ENCODE measurements at places on chromosomes 1 and 21.
A peak's percentile ranks its signal among the peaks of the same experiment; 100 is the strongest.

DNA sequence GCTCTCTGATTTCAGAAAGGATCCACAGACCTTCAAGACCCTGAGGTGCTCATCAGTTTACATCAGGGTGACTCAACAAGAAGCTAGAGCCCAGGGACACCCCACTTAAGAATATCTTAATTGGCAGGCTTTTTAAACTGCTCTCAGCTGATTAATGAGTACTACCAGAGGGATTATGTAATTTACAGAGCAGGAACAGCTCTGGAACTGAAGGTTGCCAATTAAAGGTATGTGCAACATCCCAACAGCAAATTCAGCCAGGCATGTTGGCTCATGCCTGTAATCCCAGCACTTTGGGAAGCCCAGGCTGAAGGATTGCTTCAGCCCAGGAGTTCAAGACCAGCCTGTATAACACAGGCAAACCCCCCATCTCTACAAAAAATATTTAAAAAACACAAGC is 295.7 kb downstream of the SETD4 start:
- no peak for DNase-seq

DNA sequence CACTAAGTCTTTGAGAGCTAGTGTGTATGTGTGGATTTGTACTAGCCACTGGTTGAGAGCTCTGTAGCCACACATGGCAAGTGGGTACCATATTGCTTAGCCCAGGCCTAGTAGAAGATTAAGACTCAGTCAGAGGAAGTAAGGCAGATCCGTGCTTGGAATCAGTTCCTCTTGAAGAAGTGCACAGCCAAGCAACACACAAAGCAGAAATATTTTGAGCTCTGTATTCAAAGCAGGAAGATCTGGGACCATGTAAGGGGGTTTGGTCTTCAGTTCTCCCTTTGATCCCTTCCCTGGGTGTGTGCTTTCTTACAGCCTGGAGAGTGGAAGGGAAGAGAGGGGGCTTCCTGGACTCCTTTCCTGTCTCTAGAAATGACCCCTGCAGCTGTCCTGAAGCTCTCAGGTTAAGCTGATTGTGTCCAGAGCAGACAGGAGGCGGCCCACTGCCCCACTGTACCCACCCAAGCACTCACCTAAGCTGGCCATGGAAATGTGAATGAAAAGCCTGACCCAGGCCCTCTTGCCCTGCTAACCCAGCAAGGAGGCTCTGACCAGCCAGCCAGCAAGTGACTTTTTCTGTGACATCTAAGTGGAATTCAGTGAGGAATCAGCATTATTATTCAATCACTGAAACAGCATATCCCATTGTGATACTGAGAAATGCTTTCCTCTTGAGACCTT is 3.6 kb downstream of the ETS2 start:
- no peak for DNase-seq

DNA sequence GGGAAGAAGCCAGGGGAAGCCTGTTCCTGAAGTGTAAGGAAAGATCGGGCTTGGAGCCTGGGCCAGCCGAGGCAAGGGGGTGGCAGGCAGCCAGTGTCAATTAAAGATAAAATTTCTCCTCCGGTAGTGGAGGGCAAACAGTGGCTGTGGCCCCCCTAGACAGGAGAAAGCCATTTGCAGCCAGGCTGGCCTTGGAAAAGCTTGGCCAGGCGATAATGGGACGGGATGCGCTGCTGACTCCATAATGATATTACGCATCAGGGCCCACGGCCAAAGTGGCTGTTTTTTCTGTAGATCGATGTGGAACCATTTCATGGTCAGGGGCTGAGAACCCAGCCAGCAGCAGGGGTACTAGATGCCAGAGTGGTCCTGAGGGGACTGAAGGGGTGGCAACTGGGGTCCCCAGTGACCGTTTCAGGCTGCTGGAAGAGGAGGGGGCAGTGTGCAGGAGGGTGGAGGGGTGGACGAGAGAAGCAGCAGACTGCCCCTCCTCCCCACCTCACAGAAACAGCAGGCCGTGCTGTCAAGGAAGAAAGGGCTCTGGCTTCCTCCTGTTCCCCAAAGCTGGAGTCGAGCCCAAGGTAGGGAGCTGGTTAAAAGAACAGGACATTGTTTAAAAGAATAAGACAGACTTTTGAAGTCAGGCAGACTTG is 25.2 kb downstream of the KCNC4 start:
- no peak for DNase-seq

- DNase-seq = no peak
Observed at GRCh38 chr1:180268556-180269075, 38.6 kb downstream of the LHX4 start.

GRCh38 chr1:201902198-201902597 is 13.5 kb downstream of the SHISA4 start:
- DNase-seq = no peak

DNA sequence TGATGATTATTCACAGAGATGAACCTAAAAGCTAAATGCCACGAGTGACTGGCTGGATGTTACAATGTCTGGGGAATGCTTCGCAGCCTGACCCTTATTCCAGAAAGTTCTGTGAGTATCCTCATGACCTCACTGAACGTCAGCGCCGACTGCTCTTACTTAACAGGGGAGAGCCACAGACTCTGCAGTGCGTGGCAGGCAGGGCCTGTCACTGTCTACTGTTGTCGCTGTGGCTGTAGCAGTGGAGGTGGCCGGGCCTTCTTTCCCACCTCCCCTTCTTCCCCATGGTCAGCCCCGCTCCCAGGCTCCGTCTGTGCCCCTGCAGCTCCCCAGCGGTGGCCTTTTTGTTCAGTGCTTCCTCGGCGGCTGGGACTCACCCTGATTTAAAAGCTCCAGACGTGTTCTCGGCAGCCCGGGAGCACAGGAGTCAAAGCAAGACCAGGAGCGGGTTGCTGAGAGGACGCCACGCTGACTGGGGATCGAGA is 52.2 kb upstream of the TARBP1 start:
- DNase-seq = no peak

DNA sequence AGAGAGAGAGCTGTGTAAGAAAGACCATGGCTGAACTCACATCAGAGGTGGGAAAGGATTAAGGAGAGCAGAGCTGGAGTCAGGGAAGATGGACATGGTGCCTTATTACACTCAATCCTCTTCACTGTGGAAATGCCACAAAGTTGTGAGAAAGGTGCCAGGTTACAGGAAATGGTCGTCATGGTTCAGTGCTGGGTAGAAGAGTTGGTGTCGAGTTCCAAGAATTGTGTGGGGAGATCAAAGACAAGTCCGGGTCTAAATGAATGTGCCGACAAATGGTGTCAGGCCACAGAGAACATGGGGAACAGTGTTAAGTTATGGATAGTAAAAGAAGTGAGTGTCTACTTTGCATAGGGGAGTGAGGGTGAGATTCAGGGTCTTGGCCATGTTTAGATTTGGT is 40.9 kb downstream of the LAMC2 start:
- DNase-seq = no peak

DNA sequence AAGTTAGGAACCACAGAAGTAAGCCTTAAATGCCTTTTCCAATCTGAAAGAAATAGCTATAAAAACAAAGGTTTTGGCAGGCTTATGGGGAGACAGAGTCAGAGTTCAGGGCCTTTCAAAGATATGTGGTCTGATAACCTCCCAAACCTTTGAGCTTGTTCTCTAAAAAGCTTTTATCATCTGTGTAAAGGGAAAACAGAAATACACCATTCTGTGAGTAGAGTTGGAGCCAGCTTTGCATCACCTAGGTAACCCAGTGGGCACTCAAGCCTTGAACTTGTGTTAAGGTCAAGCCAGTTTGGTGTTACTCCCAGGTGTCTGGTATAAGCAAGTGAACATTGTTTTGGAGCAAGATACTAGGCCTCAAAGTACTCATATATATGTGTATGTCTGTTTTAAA is 50.1 kb downstream of the LAMC1 start:
- DNase-seq = no peak

DNA sequence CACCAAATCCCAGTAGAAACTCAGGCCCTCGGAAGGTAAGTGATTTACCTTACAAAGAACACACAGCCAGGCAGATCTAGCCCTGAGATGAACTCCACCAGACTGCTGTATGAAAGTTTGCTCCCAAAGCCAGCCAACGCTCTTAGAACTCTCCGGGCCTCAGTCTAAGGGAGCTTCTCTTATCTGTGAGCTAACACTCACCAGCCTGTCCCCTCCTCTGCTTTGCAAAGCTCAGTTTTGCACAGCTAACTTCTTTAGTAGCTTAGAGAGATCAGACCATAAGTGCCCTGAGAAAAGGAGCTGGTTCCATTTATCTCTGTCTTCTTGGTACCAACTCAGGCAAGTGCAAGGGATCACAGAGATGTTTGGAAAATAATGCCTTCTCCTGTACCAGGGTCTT is 195.8 kb upstream of the JUN start:
- no peak for DNase-seq

DNA sequence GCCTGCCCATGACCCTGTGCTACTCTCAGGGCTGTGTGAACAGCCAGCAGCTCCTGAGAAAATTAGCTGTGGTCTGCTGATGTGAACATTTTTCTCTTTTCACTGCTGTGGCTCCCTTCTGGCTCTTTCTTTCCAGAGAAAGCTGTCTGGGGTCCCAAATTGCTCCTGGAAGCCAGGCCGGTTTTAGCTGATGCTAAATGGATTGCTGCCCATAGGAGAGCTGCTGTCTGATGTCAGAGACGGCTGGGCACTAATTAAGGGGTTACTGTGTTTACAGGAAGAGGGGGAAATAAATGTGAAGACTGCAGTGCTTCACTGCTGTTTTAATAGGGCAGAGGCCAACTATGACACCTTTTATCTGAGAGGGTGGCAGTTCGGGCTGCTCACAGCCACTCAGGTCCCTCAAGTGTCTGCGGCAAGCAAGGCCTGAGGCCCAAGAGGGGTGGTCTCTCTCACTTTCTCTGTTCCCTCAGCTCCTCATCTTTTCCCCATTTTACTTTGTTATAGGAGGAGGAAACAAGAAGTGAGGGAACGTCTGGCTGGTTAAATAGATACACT is 106.0 kb upstream of the GNG12 start:
- DNase-seq = no peak

GRCh38 chr1:37474046-37474696 is at the start of gene ZC3H12A:
Gene ZC3H12A (plus strand): TSS chr1:37474580. CDS start chr1:37475497, 917 bp downstream.
- peak; percentile 93 for DNase-seq

DNA sequence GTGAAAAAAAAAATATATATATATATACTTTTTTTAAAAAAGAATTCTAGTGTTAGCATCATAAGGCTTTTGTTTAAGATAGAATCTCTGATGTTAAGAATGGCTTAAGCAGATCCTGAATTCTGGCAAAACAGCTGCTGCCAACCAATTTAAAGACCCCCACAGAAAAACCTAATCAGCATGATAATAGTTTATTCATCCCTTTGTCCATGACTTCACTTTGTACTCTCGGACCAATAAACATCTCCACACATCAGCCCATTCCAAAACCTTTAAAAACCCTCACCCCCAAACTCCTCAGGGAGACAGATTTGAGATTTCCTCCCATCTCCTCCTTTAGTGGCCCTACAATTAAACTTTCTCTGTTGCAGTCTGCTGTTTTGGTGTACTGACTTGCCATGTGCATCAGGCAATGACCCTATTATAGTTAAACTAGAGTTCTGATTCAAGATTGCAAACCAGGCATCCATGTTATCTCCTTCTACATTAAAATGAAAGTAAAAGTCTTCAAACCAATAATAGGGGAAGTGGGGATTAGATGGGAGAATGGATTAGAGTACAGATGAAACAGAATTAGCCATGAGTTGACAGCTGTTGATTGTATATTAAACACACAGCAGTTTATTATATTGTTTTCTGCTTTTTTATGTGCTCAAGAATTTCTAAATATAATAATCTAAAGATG is 9.8 kb upstream of the PHTF1 start:
- no peak for DNase-seq

DNA sequence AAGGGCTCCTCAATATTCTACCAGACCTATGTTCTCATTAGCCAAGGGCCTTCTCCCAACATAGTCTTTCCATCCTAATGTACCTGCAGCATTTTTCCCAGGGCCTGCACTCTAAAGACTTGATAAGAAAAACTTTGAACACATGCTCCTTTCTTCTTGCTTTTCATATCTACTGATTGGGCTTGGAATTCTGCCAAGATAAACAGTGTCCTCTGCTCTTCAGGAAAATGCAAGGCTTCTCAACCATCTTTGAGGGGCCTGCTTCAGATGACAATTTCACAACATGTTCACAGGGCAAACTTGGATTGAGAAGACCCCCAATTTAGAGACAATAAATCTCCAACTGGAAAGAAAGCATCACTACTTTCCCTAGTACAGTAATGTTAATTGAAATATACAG is 25.8 kb upstream of the PPT1 start:
- DNase-seq = no peak

DNA sequence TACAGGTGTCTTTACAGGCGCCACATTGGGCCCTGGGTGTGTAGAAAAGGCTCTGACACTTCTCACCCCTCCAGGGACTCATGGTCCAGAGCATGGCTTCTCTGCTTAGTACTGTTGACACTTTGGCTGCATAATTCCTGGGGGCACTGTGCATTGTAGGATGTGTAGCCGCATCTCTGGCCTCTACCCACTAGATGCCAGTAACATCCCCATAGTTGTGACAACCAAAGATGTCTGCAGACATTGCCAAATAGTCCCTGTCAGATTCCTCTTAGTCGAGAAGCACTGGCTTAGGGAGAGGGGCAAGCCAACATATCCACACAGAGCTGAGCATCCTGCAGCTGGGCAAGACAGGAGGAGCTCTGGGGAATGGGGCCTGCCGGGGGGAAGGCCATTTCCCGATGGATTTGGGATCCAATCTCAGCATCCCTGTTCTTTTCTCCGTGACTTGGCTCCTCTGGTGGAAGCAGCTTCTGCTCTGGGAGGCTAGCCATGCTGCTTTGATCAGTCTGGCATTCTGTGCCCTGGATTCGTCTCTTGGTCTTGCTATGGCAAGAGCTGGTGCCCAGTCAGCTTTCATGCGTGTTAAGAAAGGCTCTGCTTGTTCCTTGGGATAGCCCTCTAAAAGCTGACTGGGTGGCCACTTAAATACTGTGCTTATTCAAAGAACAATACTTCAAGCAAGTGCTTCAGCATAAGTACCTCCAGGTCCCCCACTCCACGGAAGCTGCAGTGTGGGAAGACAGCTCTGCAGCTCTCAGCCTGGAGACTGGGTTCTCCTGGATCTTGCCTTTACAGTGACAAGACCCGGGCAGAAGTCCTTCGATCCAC is 38.3 kb upstream of the SCMH1 start:
- no peak for DNase-seq

DNA sequence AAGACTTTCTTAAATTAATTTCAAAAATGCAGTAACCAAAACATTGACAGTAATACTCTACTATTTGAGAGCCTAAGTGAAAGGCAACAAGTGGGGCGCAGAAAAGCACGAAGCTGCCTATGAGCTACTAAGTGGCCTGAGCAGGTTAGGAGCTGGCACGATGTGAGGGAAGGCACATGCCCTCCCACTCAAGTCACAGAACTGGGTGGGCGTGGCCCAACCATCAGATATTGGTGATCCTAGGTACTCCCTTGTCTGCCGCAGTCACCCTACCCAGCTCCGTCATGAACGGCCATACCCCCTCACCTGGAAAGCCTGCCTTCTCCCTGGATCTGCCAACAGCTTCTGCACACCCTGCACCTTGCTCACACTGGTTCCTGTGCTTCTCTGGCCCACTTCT is 40.8 kb downstream of the SSBP3 start:
- DNase-seq = no peak

- no peak for DNase-seq
Observed at GRCh38 chr1:206842854-206843253, 22.6 kb upstream of the IL20 start.

- DNase-seq = no peak
Observed at GRCh38 chr1:101188331-101188730, 48.5 kb upstream of the S1PR1 start.
